ENCODE measurements at places on chromosomes 5 and 9. TPM values are rescaled to one million over a fixed set of nuclear protein-coding genes. Genes with fewer than 3 reads are reported as not detected.

- H3K4me1 ChIP-seq = no peaks in the 10 kb centered on the region
- no peaks in the 10 kb centered on the region for H3K27me3 ChIP-seq
- no peaks in the 10 kb centered on the region for H3K36me3 ChIP-seq
- no peak overlapping the region for H3K27ac ChIP-seq
- no peak for DNase-seq
Measured at GRCh38 chr5:154764967-154765366, 9.8 kb downstream of the LARP1 start.

- no peaks in the 10 kb centered on the region for H3K27me3 ChIP-seq
- H3K4me1 ChIP-seq = no peaks in the 10 kb centered on the region
- no peak for DNase-seq
Measured at GRCh38 chr5:99949361-99949760, 585.8 kb upstream of the FAM174A start.

DNA sequence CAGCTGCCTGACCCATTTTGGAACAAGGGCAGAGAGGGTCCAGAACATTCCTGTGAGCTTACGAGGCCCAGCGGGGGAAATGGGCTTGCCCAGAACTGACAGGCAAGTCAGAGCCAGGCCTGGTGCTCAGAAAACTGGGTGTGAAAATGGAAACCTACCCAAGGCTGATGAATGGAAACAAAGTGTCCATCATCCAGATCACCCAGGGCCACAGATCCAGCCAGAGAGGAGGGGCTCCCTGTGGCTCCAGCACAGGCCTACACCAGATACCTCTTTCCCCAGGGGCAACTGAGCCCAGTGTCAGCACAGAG, 3.1 kb downstream of the CLTB start:
- H3K27ac ChIP-seq = no peak overlapping the region
- DNase-seq = peak; percentile 60
- no peaks in the 10 kb centered on the region for H3K36me3 ChIP-seq
- no peaks in the 10 kb centered on the region for H3K4me1 ChIP-seq
- no peak overlapping the region for H3K4me3 ChIP-seq

RPL12 gene
- total RNA-seq = 907 TPM

DNA sequence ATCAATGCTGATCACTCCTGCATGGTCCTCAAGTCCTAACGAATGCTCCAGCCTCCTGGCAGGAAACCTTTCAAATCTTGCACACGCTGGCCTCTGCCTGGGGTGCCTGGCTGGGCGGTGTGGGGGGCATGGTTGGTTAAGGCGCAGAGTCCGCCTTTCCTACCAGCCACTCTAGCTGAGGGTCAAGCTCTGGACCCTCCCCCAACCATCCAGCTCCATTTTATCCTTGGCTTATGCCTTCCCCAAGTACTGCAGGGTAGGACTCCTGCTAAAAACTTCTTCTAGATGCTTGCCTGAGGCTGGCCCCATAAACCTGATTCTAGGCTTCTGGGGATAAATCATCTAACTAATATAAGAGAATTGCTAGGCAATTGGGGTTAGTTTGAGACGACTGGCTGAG, 808 bp upstream of the MVB12B start:
- no peaks in the 10 kb centered on the region for H3K27me3 ChIP-seq
- DNase-seq = no peak
- no peaks in the 10 kb centered on the region for H3K36me3 ChIP-seq
- no peaks in the 10 kb centered on the region for H3K4me1 ChIP-seq
- H3K27ac ChIP-seq = no peak overlapping the region
- peak overlapping the region; percentile 79 for H3K4me3 ChIP-seq

CCIN gene
- total RNA-seq = 0.68 TPM

CATSPER3 gene
- 0.63 TPM for total RNA-seq

GRCh38 chr5:50440651-50441492, at the start of gene EMB:
TSS of gene EMB (minus strand) at chr5:50441288. CDS start at chr5:50441151, 137 bp downstream.
- DNase-seq = peak; percentile 80
- H3K4me3 ChIP-seq = peak within 1 kb of the TSS; percentile 18
- H3K4me1 ChIP-seq = no peaks in the 10 kb centered on the region

GFI1B gene
- total RNA-seq = not detected

DNA sequence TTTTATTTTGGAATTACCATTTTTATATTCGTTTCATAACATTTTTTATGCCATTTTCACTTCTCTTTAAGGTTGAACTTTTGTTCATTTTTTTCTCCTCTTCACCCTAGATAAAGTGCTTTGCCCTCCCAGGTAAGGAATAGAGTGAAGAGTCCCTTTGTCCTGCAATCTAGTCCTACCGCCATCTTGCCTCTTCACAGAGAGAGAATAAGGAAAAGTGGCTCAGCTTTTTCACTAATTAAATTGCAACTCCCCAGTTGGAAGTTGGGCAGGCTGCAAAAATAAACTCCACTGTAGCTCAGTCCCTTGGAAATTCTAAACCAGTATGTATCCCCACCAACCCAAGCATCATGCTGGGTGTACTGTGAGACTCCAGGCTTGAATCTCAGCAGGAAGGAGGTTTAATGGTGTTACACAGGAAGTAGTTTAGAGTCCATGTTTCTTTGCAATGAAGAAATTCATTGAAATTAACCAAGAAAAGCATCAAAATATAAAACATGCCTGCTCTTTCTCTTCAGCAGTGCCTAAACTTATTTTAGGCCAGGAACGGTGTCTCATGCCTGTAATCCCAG, 60.3 kb upstream of the PCSK1 start:
- no peak overlapping the region for H3K27ac ChIP-seq
- no peaks in the 10 kb centered on the region for H3K4me1 ChIP-seq
- no peak for DNase-seq
- H3K4me3 ChIP-seq = no peak overlapping the region
- H3K36me3 ChIP-seq = no peaks in the 10 kb centered on the region

FBP2 gene
- not detected for total RNA-seq

GGTA1 gene
- 17.6 TPM for total RNA-seq

SLC36A3 gene
- total RNA-seq = not detected

Measured in aorta (tissue), 5 donors.